ENCODE measurements at places on chromosomes 5 and 9.
A peak's percentile ranks its signal among the peaks of the same experiment; 100 is the strongest.

DNA sequence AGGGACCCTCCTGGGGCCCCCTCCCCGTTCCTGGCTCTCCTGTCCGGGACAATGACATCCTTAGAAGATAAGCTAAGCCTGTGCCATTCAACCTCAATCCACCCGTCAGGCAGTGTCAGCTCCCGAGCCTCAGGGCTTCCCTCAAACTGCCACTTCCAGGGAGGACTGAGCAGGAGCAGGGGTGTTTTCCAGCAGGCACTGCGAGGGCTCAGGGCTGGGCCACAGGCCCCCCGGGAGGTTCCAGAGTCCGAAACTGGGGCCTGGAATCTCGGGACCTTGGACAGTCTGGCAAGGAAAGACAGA, 26.2 kb downstream of the LHX3 start:
- DNase-seq = no peak

GRCh38 chr5:143334903-143335302, 68.6 kb downstream of the NR3C1 start:
- DNase-seq = no peak

- DNase-seq = no peak
Observed at GRCh38 chr5:157542282-157543000, 33.1 kb downstream of the ADAM19 start.

- no peak for DNase-seq
Observed at GRCh38 chr5:166354332-166354731, 1937.1 kb upstream of the WWC1 start.

DNA sequence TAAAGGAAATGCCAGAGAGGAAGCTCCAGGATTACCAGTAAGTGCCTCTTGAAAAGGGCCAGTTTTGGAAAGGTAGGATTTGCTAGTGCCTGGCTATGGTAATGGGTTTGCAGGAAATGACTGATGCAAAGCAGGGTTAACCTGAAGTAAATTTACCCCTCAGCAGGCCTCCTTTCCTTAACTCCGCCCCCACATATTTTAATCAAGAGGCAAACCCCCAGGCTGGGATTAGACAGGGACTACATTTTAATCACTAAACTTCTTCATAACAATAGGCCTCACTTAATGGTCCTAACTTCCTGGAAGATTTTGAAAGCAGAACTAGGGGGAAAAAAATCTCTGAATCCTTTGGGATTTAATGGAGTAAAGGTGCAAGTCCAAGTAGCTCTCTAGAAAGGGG, 10.2 kb upstream of the SLC1A3 start:
- no peak for DNase-seq

- DNase-seq = no peak
Observed at GRCh38 chr5:108629779-108630528, 117.7 kb upstream of the FER start.

- no peak for DNase-seq
Observed at GRCh38 chr5:168756453-168757391, 177.6 kb upstream of the PANK3 start.

DNA sequence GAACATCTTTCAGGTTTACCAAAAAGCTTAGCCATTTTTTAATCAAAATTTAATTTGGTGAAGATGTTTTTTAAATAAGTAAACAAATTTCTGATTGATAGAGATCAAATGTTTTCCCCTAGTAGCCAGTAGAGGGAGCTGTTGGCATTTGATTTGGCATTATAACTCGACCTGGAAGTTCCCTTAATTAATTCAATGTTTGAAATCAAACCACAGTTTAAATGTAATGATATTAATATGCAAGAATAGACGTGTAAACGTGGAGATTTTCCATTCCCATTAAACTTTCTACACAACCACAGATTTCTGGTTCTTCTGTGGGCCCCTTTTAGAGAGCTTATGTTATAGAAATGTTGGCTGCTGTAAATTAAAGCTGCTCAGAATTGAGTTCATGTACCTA, 148.1 kb upstream of the MPDZ start:
- peak; percentile 81 for DNase-seq

DNA sequence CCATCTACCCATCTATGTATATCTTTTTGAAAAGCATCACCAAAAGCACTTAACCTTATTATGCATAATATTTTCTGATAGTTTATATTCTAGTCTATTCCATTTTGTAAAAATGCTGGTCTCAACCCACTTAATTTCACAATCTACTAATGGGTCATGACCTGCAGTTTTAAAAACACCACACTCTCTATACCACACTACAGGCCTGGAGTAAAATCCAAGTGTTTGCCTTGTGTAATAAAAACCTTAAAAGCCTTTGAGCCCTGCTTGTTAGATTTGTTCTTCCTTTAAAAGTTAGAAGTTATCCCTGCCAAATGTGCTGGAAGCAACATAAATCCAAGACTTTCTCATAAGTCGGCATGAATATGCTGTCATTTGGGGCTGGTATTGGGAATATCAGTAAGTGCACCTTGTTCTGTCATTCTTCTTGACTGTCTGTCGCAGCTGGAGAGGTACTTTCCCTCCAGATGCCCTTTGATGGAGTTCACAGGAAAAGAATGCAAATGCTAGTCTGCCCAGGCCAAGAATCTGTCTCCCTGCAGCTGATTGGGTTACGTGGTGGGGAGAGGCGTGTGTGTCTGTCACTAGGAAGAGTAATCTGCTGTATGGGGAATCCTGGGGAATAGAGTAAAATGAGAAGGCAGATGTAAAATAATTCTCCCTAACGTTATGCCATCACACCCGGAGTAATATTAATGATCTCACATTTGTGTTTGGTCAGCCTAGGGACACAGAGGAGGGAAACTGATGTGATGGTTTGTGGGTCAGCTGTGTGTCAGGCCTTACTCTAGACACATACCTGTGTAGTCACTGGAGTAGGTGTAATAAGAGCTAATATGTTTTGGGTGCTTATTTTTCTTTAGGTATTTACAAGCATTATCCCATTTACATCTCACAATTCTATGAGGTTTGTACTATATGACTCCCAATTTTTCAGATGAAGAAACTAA, 79.4 kb downstream of the ZNF366 start:
- no peak for DNase-seq

- no peak for DNase-seq
Observed at GRCh38 chr5:93360436-93361088, 220.5 kb downstream of the NR2F1-AS1 start.

DNA sequence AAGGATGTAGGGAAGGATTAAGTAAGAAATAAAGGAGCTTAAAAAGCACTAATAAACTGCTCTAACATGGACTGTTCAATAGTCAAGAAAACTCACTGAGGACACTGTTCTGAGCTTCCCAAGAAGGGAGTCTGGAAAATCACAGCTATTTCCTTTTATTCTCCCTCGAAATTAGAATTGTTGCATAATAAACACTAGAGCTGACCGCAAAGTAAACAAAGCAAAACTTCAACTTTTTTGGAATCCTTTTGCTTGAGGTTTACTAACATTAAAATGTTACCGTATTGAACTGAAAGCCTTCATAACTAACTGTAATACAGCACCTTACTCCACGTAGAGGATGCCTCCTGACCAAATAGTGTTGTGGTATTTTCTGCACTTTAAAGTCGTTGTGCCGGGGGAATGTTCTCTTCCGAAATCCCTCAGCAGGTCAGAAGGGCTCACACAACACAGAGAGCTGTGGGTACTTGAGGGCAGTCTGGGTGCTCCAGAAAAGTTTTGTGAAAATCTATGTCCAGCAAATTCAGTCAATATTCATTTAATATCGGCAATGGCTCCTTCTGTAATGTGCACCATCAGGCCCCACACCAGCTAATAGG, 59.2 kb downstream of the TTLL11 start:
- no peak for DNase-seq

DNA sequence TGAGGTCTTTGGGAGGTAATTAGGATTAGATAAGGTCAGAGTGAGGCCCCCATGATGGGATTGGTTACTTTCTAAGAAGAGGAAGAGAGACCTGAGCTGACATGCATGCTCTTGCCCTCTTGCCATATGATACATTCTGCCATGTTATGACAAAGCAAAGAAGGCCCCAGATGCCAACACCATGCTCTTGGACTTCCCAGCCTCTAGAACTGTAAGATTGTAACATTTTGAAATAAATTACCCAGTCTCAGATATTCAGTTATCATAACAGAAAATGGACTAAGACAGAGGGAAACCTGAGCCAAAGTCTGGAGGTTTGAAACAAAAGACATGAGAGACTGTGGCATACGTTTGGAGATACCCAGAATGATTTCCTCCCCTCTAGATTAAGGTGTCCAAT, 318.6 kb downstream of the ARHGEF28 start:
- no peak for DNase-seq

DNA sequence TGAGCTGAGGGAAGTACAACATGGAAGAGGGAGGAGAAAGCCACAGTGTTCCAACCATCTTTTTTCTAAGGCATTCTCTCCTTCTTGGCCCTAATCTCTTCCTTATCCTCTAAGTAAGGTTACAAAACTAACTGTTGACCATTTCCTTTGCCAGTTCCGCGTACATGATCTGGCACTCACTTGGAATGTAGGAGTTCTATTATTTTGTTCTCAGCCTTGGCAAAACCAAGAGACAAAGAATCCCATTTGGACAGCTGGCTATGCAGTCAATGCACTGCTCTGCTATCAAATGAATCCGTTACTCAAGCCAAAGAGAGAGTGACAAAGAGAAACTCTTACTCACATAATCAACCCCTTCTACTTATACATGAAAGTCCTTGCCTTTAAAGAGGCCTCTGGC, 410.3 kb downstream of the DTWD2 start:
- DNase-seq = no peak

- DNase-seq = no peak
Observed at GRCh38 chr5:90438100-90438499, 28.5 kb upstream of the CETN3 start.

DNA sequence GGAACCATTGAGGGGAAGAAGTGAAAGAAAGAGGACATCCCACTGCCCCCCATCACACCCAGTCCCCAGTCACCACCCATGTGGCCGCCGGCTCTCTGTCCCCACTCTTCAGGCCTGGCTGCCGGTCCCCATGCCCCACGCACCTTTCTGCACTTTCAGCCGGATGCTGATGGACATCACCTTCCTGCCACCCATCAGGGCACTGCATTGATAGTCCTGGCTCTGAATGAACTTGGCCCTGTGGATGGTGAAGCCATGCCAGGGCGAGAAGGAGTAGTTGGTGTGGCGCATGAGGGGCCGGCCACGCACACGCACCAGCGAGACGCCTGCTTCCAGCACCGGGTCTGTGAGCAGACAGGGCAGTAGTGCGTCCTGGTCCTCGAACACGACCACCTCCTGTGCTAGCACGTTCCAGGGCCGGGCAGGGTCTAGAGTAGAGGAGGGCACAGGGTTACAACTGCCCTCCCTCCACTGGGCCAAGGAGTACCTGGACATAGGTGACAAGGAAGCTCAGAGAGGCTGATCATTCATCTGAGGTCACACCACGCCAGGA, 6.4 kb downstream of the CSF1R start:
- DNase-seq = no peak

DNA sequence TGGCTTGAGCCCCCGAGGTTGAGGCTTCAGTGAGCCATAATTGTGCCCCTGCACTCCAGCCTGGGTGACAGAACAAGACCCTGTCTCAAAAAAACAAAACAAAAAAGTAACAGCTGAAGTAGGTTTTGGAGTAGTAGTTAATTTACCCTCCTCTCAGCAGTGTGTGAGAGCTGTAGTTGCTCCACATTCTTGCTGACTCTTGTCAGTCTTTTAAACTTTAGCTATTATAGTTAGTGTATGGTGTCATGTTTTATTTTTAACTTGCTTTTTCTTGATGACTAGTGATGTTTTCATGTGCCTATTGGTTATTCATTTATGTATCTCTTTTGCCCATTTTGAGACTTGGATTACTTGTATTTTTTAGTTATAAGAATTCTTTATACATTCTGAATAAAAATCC, 52.9 kb upstream of the DHFR start:
- DNase-seq = no peak

DNA sequence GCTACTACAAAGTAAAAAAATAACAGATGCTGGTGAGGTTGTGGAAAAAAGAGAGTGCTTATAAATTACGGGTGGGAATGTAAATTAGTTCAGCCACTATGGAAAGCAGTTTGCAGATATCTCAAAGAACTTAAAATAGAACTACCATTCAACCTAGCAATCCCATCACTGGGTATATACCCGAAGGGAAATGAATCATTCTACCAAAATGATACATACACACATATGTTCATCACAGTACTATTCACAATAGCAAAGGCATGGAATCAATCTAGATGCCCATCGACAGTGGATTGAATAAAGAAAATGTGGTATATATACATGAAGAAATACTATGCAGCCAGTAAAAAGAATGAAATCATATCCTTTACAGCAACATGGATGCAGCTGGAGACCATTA, 6.3 kb upstream of the TEX10 start:
- no peak for DNase-seq

DNA sequence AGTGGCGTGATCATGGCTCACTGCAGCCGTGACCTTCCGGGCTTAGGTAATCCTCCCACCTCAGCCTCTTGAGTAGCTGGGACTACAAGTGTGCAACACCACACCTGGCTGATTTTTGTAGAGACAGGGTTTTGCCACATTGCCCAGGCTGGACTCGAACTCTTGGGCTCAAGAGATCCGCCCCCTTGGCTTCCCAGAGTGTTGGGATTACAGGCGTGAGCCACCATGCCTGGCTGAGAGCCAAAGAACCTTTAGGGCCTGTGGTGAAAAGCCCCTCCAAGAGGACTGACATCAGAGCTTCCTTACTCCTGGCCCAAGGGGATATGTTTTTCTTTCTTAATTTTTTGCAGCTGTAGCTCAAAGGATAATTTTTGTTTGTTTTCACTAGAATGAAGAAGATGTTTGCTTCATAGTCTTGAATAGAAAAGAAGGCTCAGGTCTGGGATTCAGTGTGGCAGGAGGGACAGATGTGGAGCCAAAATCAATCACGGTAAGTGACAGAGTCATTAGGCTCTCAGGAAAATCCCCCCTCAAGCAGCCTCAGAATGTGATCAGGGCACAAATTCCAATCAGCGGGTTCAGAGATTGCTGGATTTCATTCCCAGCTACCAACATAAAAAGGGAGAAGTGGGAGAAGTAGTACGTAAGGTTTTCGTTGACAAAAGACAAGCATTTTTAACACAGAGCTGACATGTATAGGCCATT, 77.1 kb downstream of the GOLPH3 start:
- DNase-seq = no peak

DNA sequence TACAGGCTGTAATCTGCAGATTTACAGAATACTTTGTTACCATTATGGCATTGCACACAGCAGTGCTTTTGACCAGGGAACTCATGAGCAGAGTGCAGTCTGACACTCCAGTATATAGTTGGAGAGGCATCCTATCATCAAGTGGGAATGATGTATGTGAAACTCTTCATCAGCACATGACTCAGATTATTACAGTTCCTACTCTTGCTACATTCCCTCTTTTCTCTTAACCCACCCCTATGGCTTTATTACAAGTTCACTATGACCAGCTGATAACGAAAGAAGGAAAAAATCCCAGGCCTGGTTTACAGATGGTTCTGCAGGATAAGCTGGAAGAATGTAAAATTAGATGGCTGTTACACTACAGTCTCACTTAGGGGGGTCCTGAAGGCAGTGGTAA, 385.9 kb downstream of the RASEF start:
- no peak for DNase-seq

- no peak for DNase-seq
Observed at GRCh38 chr5:79816014-79816413, 126.4 kb downstream of the CMYA5 start.

GRCh38 chr9:127841087-127841835, 13.2 kb downstream of the ENG start:
- DNase-seq = no peak
